ENCODE measurements at places on chromosomes 7 and 10.

DNA sequence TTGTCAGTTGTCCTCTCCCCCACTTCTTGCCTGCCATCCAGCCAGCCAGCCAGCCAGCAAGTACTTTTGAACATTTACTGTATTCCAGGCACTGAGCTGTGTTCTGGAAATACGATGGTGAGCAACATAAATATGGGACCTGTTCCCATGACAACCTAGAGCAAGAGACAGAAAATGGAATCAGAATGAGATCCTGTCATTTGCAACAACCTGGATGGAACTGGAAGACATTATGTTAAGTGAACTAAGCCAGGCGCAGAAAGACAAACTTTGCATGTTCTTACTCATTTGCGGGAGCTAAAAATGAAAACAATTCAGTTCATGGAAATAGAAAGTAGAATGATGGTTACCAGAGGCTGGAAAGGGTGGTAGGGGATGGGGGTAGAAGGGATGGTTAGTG, 140.7 kb downstream of the ICA1 start:
- no peak for DNase-seq

- DNase-seq = no peak
Measured at GRCh38 chr10:11320809-11321520, 290.5 kb downstream of the USP6NL start.

DNA sequence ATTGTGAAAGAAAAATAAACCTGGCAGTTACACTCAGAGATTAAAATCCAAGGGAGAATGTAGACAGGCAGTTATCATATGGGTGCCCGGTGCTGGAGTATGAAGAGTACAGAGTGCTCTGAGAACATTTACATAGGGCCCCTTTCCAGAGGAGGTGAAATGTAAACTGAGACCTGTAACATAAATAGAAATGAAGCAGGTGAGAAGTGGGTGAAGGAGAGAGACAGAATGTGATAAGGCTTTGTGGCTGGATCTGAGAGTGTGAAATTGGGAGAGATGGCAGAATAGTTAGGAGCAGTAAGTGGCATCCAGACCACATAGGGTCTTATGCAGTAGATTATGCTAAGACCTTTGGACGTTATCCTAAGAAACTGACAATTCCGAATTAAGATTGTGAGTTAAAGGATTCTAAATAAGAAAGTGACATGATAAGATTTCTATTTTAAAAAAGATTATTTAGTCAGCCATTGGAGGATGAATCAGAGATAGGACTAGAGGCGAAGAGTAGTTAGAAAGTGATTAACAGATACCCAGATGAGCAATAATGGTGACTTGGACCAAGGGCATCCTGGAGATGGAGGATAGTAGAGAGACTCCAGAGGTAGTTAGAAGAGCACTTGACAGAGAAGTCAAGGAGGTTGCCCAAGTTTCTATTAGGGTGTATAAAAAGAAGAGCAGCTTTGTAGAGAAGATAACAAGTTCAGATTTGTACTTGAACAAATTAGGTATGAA, 36.7 kb downstream of the DNAH11 start:
- no peak for DNase-seq

DNA sequence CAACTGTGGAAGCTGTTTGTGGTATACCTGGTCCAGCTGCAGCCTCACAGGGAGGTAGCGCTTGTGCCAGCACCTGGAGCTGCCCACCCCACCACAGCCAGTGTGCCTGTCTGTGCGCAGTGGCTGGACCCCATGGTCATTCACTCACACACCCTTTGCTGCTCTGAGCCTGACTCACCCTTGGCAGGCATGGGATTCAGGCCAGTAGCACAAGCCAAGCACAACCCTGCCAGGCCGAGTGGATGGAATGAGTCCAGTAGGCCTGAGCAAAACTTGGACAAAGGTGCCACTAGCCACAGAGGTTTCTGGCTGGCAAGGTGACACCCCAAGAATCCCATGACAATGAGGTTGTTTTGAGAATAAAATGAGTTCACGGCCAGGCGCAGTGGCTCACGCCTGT, 19.0 kb downstream of the RBM48 start:
- DNase-seq = no peak

DNA sequence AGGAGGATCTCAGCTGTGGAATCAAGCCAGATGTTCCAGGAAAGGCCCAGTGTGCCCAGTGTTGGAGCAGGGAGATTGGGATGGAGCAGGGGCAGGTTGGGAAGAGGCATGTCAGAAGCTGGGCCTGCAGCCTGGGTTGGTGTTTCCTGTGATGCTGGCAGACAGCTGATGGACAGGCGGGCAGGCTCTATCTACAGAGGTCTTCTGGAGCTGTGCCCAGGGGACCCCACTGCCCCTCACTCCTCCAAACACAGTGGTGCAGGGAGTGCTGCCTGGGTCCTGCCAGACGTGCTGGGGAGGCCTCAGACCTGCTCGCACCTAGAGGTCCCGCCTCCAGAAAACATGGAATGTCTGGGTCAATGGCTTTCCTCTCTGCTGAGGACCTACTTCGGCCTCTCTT, 182.9 kb upstream of the TCERG1L start:
- DNase-seq = no peak

DNA sequence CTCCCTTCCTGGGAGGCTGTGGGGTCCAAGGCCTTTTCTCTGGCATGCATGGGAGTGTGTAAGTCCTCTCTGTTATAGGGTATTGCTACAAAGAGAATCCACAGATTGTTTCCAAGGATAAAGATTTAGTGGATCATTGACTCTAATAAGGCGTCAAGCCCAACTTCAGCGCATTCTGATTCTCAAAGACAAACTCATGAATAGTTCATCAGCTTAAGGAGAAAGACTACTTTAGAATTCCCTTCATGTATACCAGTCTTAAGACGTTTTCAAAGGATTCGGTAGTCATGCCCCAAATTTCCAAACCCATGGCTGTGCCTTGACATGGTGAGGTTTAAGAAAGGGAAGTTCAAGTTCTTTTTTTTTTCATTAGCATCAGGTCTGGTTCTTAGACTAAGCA, 46.6 kb upstream of the ABLIM1 start:
- DNase-seq = no peak

DNA sequence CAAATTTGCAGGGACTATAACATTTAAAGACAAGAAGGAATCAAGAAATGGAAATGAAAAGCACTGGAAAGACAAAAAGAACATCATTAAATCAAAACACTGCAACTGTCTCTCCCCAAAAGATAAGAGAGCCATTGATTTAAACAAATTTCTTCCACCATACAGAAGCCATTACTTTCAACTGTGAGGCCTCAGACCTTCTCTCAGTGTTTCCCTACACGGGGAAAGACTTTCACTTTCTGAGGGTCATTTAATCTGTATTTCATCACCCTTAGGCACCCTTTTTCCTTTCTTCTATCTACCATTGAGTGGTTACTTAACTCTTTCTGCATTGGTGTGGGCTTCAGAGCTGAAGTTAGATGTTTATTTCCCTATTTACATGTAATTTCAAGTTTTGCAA, 47.5 kb downstream of the CCDC172 start:
- DNase-seq = no peak

DNA sequence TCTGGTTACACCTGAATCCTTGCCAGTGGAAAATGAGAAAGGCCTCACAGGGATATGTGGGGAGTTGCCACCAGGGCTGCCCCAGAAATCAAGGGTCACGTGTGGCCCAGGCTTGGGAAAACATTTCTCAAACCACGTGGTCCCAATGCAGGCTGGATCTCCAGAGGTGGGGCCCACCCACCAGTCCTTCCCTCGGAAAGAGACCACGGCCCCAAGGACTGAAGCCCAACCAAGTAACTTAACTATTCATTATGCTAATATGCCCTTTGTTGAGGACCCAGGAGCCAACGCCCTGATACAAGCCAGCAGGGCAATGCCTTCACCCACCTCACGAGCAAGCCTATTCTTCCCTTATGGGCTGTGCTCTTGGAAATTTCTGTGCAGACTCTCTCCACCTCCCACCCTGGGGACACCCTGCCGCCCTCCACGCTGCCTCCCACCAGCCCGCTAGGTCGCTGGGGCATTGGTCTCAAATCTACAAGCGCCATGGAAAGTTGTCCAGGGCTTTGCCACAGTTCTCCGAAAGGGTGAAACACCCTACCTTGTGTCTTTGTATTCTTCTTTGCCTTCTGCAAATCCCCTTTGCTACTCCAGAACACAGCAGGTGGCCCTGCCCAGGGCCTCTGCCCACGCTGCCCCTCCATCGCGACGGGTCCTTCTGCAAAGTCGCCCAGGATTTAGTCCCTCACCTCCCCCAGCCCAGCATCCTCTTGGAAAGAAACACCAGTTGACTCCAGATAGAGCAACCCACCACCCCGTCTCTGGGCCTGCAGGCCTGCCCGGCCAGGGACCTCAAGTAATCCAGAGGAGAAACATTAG, 8.8 kb downstream of the TNS3 start:
- DNase-seq = peak; percentile 25

GRCh38 chr10:36468620-36469019, 656.8 kb upstream of the ANKRD30A start:
- no peak for DNase-seq

GRCh38 chr10:29736366-29737073, 101.7 kb upstream of the SVIL start:
- peak; percentile 73 for DNase-seq

GRCh38 chr10:117664288-117664687, 121.7 kb downstream of the EMX2 start:
- DNase-seq = no peak

DNA sequence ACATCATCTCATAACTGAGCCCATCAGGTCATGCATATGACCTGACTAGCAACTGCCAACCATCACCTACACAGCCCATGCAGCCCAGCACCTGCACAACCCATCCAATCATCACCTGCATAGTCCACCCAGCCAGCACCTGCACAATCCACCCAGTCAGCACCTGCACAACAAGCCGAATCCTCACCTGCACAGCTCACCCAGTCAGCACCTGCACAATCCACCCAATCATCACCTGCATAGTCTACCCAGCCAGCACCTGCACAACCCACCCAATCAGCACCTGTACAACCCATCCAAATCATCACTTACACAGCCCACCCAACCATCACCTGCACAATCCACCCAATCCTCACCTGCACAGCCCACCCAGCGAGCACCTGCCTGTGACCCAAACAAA, 33.4 kb upstream of the WDFY4 start:
- DNase-seq = no peak

GRCh38 chr7:111138586-111138985, 47.7 kb downstream of the LRRN3 start:
- no peak for DNase-seq

- no peak for DNase-seq
Measured at GRCh38 chr7:135859538-135859937, 110.9 kb upstream of the FAM180A start.

GRCh38 chr10:11377267-11377666, 234.2 kb downstream of the USP6NL start:
- DNase-seq = no peak

DNA sequence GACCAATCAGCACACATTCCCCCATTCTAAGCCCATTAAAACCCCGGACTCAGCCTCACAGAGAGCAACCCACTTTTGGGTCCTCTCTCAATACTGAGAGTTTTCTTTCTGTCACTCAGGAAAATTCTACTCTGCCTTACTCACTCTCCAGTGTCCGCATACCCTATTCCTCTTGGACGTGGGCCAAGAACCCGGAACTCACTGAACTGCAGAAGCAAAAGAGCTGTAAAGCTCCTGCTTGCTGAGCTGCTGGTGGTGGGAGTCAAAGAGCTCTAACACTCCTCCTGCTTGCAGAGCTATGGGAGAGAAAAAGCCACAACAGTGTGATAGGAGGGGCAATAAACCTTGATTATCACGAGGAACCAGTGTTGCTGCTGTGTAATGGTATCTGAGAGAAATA, 386.9 kb downstream of the POM121L12 start:
- DNase-seq = no peak

DNA sequence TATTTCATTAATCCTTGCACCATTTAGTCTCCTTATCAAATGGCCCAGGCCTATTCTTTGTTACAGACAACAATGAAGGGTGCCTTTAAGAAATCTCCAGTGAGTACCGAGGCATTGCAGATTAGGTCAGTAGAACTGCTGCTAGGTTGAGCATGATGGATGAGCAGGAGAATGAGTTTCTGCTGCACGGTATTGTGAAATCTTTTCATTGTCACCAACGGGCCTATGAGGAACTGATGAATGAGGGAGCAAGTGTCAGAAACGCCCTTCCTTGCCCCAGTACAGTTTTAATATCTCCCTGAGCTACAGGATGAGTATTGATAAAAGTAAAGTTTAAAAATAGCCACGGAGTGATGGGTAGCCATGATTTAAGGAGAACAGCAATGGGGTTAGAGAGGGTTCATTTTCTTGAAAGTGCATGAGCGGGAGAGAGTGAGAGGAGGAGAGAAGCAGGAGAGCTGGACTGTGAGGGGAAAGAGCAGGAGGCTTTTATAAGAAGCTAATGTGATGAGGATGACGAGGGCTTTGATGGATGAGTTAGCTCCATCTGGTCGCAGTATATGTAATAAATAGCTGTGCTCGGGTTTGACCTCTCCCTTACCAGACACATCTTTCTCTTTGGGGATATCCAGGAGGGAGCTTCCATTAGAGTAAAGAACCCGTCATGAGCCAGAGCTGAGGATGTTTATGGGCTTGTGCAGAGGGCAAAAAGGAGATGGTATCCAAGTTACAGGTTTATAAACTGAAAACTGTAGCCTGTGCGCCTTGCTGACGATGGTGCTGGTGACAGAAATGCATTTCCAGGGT, 526.1 kb downstream of the LRMDA start:
- no peak for DNase-seq

GRCh38 chr7:132400561-132401142, 175.6 kb downstream of the PLXNA4 start:
- DNase-seq = no peak

DNA sequence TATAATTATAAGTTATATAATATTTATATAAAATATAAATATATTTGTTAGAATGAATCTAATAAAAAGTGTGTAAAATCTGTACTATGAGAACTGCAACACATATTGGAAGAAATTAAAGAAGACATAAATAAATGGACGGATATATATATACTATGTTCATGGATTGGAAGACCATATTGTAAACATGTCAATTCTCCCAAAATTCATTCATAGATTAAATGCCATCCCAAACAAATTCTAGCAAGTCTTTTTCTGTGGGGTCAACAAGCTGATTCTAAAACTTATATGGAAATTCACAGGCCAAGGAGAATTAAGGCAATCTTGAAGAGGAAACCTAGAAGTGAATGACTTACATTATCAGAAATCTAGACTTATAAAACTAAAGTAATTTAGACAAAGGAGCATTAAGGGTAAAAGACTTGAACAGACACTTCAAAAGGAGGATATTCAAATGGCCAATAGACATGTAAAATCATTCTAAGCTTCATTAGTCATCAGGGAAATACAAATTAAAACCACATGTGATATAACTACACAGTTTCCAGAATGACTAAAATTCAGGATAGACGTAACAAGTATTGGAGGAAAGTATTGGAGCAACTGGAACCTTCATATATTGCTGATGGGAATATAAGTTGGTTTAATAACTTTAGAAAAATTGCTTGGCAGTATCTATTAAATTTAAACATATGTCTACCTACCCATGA, 225.9 kb downstream of the EMX2 start:
- DNase-seq = no peak

GRCh38 chr10:71473671-71474599, 77.2 kb downstream of the CDH23 start:
- no peak for DNase-seq

GRCh38 chr7:41705109-41705901, 2.4 kb upstream of the INHBA start:
- DNase-seq = peak; percentile 92

Measured in right hindlimb (tissue), 1 donor.